Umbilical cord (tissue), 2 donors: ENCODE measurements at places on chromosomes 7 and 10.

GRCh38 chr7:2445898-2446555 lies 30.2 kb downstream of the GRIFIN start:
- DNase-seq: no peak

- DNase-seq: no peak
These were observed 124.4 kb upstream of the NPS start for GRCh38 chr10:127424594-127425264.

DNA sequence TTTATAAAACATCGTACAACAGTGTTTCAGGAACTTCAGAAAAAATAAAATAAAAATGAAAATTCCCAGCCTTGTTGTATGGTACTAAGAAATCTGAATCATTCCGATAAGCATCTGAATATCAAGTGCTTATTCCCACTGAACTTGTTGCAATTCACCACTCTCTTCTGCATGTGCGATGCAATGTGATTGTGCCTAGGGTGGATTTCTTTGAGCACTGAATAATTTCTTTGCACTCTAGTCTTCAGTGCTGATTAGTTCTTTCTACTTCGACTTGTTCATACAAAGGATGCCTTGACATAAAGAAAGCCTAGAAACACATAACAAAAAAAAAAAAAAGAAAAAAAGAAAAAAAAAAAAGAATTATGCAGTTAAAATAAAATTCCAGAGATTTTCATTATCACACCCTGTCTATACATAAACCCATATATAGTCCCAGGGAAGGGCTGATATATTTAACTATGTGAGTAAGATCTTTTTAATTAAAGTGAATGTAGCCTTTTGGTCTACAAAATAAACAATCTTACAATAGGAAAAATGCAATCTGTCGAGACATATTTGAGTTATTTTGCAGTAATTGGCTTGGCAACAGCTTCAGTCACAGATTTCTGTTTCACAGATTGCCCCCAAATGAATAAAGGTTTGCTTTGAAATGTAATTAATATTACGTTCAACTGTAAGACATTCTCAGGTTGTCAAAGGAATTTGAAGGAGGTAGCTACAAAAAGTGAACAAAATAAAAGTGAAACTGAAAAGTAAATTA lies 1118.9 kb upstream of the CELF2 start:
- no peak for DNase-seq

DNA sequence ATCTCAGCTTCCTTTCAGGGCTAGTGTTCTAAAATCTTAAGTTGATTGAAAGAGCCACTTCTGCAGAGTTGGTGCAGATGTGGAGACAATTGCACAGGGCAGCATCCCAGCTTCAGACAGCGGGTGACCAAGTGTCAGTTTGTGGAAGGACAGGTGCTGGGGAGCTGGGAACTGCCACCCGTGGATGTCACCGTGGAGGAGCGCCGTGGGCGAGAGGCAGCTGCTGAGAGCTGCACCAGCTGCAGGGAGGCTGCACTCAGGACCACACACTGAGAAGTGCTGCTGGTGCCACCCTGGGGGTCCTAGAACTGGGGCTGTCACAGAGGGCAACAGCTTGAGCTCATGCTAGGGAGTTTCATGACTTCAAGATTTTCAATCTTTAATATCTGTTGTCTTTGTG lies 543.0 kb upstream of the FZD8 start:
- DNase-seq: no peak

- no peak for DNase-seq
These were observed 82.8 kb downstream of the MAPK8 start for GRCh38 chr10:48389272-48389671.

DNA sequence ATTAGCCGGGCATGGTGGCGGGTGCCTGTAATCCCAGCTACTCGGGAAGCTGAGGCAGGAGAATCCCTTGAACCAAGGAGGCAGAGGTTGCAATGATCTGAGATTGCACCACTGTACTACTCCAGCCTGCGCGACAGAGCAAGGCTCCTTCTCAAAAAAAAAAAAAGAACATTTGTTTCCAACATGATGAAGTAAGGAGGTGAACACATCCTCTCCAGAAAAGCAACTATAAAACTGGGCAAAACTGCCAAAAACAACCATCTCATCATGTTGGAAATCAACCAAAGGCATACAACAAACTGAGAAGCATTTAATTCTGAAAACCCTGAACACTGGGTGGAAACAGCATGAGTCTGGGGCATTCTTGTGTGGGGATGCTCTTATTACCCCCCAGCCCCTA lies 14.3 kb downstream of the PRTFDC1 start:
- no peak for DNase-seq

- DNase-seq: no peak
These were observed 163.7 kb upstream of the TMEM229A start for GRCh38 chr7:124196519-124196918.

DNA sequence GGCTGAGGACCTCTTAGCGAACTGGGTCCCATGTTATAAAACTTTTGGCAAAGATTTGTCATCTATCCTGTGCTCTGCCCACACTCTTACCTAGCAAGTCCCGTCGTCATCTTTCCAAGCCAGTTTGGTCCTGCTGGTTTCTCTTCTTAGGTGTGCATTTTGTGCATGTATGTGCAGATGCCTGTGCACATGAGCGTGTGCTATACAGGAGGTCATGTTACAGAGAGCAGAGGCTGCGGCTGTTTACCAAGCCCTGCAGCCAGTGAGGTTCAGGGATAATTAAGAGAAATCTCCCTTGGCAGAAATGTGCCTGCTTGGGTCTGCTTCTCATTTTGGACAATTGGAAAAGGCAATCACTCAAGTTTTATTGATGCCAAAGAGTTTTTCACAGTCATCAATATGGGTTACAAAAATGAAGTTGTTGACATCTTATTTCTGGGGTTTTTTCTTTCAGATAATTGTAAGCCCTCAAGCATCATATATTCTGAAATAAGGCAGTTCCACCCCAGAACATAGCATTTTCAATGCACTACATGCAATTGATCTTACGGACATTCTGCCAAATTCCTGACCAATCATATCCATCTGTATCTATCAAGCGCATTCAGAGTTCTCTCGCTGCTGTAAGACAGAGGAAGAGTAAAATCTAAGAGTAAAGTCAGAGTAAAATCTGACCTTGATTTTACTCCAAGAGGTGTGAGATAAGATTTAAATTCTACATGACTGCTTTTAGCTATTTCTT lies 361.4 kb upstream of the ZNF32 start:
- DNase-seq: no peak

- peak; percentile 68 for DNase-seq
These were observed 16.0 kb downstream of the DENND2A start for GRCh38 chr7:140624392-140625191.

DNA sequence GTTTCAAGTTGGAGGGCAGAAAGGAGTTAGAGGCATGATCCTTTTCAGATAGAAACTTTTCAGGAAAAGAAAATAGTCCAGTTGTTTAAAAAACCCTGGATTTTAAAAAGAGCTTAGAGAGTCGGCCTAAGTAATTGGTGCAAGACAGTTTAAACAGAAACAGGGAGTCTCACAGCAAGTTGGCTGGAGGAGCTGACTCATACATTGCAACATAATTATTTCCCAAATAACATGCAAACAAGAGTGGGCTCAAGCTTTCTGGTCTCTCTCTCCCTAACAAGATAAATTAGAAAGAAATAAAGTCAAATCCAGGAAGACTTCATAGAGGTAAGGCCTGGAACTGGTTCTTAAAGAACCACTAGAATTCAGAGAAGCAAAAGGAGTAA lies 100.3 kb upstream of the AGBL3 start:
- peak; percentile 90 for DNase-seq

DNA sequence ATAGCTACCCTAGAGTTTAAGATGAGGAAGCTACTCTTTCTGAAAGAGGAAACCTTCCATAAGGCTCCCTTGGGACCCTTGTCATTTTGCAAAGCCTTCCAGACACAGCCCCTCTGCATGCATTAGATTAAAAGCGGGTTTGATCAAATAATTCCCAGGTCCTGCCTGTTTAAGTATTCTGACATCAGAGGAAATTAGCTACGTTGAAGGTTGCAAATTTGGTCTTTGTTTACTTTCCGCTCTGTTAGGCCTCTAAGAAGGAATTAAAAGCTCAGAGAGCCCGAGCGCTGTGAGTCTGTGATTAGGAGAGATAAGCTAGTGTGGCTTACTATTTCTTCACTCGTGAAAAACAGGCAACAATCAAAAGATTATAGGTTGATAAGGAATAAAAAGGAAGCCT lies 1.4 kb upstream of the THSD7A start:
- no peak for DNase-seq

GRCh38 chr10:43683451-43684291 lies 35.0 kb upstream of the ZNF32 start:
- no peak for DNase-seq

GRCh38 chr7:17405786-17406185 lies 107.3 kb downstream of the AHR start:
- DNase-seq: no peak

DNA sequence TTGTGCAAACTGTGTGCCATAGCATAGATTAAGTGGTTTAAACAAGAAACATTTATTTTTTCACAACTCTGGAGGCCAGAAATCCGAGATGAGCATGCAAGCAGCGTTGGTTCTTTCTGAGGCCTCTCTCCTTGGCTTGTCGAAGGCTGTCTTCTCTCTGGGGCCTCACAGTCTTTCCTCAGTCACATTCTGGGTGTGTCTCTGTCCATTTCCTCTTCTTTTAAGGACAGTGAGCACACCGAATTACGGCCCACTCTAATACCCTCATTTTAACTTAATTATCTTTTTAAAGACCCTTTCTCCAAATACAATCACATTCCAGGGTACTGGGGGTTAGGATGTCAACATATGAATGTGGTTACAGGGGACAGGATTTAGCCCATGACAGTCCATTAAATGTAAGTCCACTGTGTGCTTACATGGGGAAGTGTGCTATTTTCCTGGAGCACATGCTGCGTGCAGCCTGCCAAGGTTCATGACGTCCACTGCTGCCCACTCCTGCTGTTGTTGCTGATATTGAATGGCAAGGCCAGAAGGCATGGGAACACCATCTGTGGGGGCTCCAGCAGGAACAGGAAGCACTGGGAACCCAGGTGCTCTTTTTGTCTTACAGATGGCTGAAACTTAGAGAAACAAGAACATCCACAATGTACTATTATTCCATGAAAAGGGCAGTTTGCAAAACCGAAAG lies 365.5 kb downstream of the GALNT17 start:
- no peak for DNase-seq

- DNase-seq: no peak
These were observed 47.6 kb upstream of the PPP1R3C start for GRCh38 chr10:91680487-91680886.

DNA sequence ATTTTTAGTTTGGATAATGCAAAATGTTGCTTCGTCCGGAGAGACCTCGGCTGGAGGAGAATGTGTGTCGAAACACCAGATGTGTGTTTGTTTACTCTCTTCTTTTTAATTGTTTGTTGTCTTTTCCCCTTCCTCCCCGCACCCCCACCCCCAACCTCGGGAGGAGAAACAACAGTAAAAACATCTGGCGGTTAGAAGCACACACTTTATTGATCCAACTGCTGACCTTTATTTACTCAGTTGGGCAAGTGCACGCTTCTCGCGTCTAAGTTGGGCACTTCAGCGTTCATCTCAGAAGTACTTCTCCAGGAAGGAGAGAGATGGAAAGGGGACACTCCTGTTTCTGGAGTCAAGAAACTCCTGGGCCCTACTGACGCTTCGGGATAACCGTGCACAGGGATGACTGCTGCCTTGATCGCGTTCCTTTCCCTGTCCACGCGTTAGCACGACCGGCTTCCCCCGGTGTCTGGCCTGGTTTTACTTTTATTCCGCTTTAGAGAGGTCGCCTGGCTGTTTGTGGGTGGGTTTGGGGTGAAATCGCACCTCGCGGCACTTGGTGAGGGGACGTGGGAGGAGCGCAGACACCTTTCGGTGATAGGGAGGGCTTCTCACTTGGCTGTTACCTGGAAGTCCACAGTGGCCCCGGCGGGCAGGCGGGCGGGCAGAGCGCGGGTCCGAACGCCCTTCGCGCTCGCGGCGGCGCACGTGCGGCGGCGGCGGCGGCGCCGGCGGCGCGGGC lies 168.3 kb upstream of the PPP1R3A start:
- peak; percentile 56 for DNase-seq

DNA sequence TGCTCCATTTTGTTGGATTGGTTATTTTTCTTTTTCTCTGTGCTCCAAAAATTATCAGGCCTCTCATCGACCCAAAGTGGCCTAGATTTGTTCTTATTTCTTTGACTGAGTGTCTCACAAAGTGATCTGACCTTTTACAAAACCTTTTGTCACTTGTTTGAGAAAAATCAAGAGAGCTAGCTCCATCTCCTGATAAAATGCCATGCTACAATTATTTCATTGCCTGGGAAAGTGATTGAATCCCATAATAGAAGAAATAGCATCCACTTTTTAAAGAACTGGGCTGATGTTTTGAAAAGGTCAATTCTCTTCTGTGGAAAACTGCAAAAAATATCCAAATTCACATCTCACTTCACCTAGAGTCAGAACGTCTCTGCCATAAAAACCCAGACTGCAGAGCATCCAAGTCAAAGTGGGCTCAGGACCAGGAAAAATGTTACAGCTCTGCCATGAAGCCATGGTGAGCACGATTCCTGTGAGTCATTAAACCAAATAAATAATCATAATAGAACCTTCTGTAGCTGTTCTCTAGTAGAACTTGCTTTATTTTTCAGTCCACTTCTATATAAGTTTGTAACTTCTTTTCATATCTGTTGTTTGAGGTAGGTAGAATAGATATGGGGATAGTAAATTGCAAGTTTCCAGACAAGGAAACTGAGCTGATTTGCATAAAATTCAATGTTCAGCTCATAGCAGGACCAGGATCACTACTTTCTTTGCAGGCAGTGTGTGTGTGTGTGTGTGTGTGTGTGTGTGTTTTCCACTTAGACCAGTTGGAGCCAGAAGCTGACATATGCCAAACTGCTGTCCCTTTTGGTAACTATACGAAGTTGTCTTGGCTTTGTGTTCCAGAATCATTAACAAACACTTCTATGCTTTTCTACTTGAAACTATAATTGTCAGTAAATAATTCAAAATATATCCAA lies 632.5 kb upstream of the ANKRD30A start:
- peak; percentile 12 for DNase-seq

GRCh38 chr7:130667593-130668257 lies 823 bp downstream of the COPG2 start:
- peak; percentile 34 for DNase-seq

GRCh38 chr7:151311294-151311864 lies 30.2 kb upstream of the NUB1 start:
- no peak for DNase-seq

DNA sequence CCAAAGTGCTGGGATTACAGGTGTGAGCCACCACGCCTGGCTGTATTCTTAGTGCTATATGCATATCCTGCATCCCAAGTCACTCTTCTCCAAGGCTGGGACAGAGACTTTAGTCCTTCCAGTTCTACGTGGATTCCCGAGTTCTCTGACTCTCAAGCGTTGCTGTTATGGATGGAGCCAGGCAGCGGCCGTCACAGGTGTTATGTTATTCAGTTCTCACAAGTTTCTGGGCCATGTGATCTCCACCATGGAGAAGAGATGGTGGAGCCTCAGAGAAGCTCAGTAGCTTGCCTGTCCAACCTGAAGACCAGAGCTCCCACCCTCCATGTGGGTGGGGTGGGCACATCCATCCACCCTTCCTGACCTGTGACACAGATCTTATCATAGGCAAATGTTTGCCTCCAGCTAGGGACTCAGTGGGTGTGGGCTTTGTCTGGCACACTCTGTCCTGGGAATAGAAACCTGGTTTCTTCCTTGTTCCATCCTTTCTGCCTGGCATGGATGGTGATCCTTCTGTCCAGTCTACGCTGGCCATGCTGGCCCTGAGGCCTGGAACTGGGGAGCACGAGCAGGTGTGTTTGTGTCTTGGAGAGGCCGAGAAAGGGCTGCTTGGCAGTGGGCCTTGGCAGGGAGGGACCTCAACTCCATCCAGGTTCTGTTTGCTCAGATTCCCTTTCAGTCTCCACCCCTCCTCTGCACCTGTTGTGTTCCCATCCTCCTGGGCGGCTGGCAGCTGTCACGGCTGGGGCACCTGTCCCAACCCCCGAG lies 55.3 kb downstream of the NEURL1 start:
- no peak for DNase-seq
